ENCODE measurements at places on chromosomes 1 and 21. TPM values are rescaled to one million over a fixed set of nuclear protein-coding genes. Genes with fewer than 3 reads are reported as not detected.

DNA sequence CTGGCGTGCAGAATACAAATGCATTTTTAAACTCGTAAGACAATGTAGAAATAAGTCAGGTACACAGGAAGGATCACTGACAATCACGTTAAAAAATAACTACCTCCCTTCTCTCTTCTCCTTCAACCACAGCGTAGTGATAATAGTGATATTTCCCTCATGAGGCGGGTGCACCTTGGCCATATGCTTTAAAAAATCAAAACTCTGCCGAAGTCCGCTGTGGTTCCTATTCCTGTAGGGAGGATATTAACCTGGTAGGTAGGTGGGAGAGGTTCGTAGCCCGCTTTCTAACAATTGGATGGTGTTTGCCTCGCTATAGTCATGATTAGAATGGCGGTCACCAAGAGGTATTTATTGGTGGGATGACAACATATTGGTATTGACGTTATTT lies 732 bp downstream of the GREM2 start:
- H3K4me3 ChIP-seq, result peak overlapping the region; percentile 79
- peaks cover 64% of the 10 kb centered on the region for H3K27me3 ChIP-seq
- peaks cover 25% of the 10 kb centered on the region for H3K4me1 ChIP-seq
- no peaks in the 10 kb centered on the region for H3K36me3 ChIP-seq

VASH2 gene
- total RNA-seq, result 0.21 TPM

GRCh38 chr1:212495766-212496494 lies 63.2 kb downstream of the NENF start:
- no peaks in the 10 kb centered on the region for H3K4me1 ChIP-seq
- no peak for DNase-seq
- no peak overlapping the region for H3K4me3 ChIP-seq
- H3K27ac ChIP-seq, result no peak overlapping the region

- H3K27me3 ChIP-seq, result no peaks in the 10 kb centered on the region
- H3K4me3 ChIP-seq, result no peak overlapping the region
- no peaks in the 10 kb centered on the region for H3K36me3 ChIP-seq
- H3K4me1 ChIP-seq, result no peaks in the 10 kb centered on the region
- no peak overlapping the region for H3K27ac ChIP-seq
Observed at GRCh38 chr1:80629304-80629837, 1171.4 kb upstream of the ADGRL2 start.

GRCh38 chr21:27104846-27105431 lies 138.1 kb upstream of the ADAMTS5 start:
- H3K27ac ChIP-seq, result no peak overlapping the region
- no peaks in the 10 kb centered on the region for H3K4me1 ChIP-seq

DNA sequence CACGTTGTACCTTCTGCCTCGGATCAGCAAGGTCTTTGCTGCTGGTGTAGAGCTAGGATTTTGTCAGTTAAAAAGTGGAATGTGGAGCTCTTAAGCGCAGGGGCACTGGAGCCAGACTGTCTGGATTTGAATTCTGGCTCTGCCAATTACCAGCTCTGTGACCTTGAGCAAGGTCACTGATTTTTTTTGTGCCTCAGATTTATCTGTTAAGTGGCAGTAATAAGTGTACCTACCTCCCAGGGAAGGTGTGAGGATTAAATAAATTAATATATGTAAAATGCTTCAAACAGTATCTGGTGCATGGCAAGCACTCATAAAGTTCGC lies 40.3 kb downstream of the UBE2U start:
- peak overlapping the region; percentile 58 for H3K4me3 ChIP-seq
- DNase-seq, result no peak
- H3K27me3 ChIP-seq, result peaks cover 6% of the 10 kb centered on the region

FCN3 gene
- not detected for total RNA-seq
